ACHN (cell line): ENCODE measurements at places on chromosomes 12 and 14.

DNA sequence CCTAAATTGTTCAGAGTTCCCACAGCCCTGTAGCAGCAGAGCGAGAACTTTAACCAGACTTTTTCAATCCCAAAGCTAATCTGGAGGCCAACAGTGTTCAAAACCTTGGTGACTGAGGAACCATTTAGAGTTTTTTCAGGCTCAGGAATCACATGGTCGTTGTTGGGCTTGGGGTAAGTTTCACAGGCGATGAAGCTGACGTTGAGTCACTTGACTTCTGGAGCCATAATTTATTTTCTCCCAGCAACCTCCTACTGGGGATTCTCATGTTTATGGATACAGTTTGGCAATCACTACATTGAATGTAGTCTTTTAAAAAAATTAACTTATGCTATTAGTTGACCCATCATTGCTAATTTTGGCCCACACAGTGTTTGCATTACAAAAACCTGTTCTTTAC is 34.5 kb downstream of the SSPN start:
- DNase-seq = no peak

DNA sequence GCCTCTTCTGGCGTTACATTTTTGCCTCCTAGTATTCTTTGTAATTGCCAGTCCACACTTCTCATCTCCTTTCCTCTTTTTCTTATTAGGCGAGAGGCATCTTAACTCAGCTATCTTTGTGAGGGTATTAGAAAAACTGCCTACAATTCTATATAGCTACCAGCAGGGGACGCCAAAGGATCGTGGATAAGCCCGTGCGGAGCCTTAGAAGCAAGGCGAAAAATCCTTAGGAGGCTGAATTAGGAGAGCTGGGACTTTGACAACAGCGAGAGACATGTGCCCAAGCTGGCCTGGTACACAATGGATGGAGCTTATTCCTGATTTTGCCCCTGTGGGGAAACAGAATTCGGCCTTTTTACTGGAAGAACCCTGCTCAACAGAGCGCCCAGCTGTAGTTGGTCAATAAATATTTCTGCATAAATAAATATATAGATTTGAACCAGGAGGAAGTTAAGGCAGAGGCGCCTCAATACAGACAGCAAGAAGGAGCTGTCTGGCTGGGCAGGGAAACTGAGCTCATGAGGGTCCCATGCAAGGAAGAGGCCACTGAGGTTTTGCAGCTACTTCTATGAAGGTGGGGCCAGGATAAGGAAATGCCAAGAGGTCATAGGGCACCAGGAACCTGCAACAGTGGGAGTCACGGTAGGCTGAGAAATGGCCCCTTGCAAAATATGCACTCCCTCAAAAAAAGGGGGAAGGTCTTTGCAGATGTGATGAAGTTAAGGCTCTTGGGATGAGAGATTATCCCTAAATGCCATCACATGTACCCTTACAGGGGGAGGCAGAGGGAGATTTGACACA is 14.6 kb upstream of the RBM19 start:
- peak; percentile 76 for DNase-seq

DNA sequence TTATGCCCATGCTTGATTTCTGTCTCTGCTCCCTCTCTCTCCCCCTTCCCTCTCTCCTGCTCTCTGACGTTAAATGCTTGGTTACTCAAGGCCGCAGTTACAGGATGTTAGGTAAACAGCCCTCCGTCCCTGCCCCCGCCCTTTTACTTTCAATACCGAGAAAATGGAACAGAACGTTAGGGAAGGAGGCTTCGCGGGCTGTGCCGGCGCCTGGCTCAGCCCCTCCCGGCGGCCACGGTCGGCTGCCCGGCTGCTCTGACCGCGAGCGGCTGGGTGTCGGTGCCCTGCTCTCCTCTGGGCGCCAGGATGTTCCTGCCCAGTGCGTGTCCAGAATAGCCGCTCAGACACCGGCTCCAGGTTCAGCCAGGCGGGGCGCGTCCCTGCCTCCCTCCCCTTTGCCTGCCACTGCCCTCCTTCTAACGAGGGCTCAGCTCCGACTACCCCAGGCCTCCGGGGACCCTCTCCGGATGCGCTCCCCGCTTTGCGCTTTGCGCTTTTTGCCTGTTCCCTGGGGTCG is 166.1 kb downstream of the ADCK1 start:
- peak; percentile 81 for DNase-seq

DNA sequence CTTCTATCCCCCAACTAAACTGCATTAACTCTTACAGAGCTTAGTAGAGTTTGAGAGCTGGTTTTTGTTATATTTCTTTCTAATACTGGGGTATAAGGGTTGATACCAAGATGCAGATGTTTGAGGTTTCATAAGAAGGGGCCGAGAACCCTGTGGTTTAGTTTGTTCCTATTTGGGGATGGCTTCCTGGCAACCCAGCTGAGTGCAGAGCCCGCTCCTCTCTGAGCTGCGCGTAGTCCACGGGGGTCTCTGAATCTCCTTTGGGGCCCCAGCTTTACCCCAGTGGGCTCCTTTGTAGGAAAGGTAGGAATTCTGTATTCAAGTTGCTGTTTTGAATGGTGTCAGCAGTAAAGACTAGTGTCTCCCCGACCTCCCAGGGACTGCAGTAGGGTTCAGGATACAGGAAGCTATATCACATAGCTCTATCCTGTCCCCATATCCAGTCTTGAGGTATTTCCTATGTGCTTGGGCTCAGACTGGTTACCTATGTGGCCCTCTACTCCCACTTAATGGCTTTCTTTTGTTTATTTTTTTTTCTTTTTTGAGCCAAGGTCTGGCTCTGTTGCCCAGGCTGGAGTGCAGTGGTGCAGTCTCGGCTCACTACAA is 25.4 kb downstream of the PLXNC1 start:
- no peak for DNase-seq

- no peak for DNase-seq
Observed at GRCh38 chr12:6214633-6215032, 14.4 kb downstream of the CD9 start.

- DNase-seq = no peak
Observed at GRCh38 chr12:3601461-3602150, 110.6 kb downstream of the PRMT8 start.

- peak; percentile 89 for DNase-seq
Observed at GRCh38 chr12:11882301-11883019, 188.3 kb upstream of the BCL2L14 start.

DNA sequence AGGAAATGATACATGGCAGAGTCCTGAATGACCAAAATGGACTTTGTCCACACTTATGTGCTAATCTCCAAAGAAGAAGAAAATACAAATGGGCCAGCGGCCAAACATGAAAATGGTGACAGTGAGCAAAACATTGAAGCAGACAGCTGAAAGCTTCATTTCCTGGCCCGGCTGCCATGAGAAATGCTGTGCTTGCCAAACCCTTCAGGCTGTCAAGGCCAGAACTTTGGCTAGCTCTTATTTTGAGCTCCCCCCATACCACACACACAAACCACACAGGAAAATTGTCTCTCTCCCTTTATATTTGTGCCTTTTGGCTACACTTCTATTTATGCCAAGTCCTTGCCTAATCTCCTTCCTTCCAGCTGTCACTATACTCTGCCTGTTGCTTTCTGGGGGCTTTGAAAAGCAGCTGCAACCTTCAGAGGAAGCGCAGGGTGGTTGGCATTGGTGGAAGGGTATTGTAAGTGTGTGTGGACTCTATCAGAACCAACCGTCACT is 323.8 kb downstream of the RAD51B start:
- DNase-seq = no peak

GRCh38 chr14:50920482-50921230 is 23.6 kb downstream of the PYGL start:
- peak; percentile 81 for DNase-seq

- no peak for DNase-seq
Observed at GRCh38 chr14:95620659-95621059, 65.6 kb upstream of the TCL1B start.

DNA sequence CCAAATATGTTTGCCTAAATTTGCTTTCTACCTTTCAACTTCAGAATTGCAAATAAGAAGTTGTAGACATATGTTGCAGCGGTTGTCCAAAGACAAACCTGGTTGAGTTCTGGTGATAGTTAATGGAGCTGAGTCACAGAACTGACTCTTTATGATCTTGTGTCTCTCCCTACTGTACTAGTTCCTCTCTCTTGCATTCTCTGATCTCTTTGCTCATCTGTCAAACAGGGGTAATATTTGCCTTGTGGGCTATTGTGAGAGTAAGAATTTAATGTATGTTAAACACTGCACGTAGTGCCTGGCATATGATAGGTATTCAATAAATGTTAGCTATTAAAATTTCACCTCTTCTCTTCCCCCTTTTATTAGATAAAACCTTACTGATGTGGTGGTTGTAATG is 283.5 kb upstream of the RGS6 start:
- DNase-seq = no peak

GRCh38 chr12:124752437-124753227 is 111.0 kb downstream of the SCARB1 start:
- DNase-seq = peak; percentile 97

- no peak for DNase-seq
Observed at GRCh38 chr14:81319314-81319713, 80.8 kb downstream of the STON2 start.

GRCh38 chr14:20866194-20866593 is 25.0 kb upstream of the RNASE3 start:
- DNase-seq = no peak

- DNase-seq = no peak
Observed at GRCh38 chr12:131239384-131240094, 285.8 kb downstream of the ADGRD1 start.

DNA sequence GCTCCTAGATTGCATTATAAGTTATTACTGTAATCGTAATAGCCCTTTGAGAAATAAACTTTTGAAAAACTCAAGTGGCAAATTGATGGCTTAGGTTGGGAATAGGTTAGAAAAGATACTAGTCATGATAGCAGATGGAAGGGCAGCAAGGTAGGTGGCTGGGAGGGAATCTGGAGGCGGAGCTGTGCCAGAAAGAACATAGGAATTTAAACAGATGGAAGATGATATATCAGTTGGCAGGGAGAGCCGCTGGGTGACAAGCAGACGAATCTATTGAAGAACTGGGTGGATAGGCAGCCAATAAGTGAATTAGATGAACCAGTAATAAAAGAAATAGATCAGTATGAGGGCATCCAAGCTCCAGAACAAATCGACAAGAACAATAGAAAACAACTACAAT is 142.1 kb downstream of the CNTN1 start:
- DNase-seq = no peak

DNA sequence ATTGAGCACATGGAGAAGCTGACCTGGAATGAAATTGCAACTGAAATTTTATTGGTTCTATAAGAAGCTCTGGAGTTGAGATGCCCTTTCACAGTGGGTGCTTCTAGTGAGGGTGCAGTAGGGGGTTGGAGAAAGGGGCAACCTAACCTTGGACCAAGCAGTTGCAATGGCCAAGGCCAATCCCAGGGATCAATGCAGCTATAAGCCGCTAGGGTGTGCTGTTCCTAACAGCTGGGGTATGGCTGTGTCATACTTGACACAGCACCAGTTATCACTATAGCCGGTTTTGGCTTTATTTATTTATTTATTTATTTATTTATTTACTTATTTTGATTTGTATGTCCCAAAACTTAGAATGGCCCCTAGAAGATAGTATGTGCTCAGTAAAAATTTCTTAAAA is 505.9 kb downstream of the FLRT2 start:
- DNase-seq = peak; percentile 52

GRCh38 chr12:43453761-43454160 is 98.2 kb downstream of the ADAMTS20 start:
- no peak for DNase-seq

- DNase-seq = no peak
Observed at GRCh38 chr14:77541905-77542304, 43.3 kb upstream of the ISM2 start.

DNA sequence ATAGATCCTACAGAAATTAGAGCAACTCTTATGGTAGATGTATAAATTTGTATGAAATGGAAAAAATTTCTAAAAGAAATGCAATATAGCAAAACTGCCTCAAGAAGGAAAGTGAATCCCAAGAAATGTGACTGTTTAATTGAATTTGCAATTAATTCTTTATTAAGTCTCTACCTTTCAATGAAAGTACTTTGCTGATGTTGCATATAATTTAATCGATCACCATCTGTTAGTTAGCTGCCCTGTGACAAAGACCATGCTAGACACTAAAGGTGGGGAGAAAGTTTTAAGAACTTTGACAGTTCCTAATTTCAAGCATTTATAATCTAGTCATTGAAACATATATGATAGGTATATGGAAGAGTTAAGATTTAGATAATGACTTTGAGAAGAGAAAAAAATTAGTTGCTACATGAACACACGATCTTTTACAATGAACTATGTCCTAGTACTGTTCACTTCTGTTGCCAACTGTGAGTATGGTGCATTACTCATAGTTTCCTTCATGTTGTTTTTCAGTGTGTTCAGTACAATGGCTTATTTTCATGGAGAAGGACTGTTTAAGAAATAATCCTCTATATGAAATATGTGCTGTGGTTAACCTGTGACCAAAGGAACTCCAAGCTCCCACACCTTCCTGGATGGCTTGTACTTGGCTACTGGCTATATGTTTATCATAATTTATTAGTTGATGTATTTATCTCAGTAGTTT is 128.4 kb downstream of the METTL25 start:
- DNase-seq = no peak

- no peak for DNase-seq
Observed at GRCh38 chr12:126431767-126432166, 1366.5 kb downstream of the AACS start.

DNA sequence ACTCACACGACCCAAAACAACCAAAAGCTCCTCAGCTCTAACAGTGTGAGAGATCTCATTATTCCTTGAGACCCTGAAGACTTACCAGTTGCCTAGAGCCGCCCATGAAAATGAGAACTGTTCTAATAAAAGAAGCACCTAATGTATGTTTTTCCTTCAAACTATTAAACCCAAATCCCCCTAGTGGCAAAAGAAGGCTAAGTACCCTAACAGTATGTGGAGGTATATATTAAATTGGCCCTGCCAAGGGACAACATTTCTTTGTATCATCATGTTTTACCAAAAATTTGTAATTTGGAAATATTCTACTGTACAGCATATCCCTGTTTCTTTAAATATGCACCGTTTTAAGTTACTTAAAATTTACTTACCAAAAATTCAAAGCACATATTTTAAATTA is 38.0 kb upstream of the PPFIA2 start:
- peak; percentile 54 for DNase-seq

GRCh38 chr14:33349871-33350270 is 411.2 kb downstream of the NPAS3 start:
- no peak for DNase-seq

GRCh38 chr14:105902131-105902898 is 375.9 kb downstream of the TMEM121 start:
- no peak for DNase-seq

GRCh38 chr12:28248555-28249145 is 58.4 kb downstream of the CCDC91 start:
- DNase-seq = no peak

GRCh38 chr14:55302367-55303124 is 31.3 kb downstream of the FBXO34 start:
- DNase-seq = no peak

DNA sequence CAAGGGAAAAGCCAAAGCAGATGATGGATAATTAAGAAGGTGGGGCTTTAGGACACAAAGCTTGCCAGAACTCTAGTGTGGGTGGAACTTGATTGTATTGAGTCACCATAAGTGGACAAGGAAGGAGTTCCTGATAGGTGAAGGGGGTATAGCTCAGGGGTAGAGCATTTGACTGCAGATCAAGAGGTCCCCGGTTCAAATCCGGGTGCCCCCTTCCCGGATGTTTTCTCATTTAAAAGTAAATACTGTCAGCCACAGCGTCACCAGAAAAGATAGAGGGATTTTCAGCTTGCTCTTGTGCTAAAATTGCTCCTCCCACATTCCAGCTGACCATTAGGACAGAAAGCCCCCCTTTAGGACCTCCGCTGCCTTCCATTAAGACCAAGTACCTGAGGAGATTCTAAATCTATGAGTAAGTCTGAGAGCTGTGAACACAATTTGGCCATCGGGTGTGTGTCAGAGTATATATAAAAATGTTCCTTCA is 36.6 kb downstream of the DCAF4 start:
- peak; percentile 9 for DNase-seq

- no peak for DNase-seq
Observed at GRCh38 chr14:31501870-31502269, 14.0 kb upstream of the GPR33 start.
